NCI-H69 (cell line): ENCODE measurements at places on chromosomes 12 and 14.
A peak's percentile ranks its signal among the peaks of the same experiment; 100 is the strongest.

DNA sequence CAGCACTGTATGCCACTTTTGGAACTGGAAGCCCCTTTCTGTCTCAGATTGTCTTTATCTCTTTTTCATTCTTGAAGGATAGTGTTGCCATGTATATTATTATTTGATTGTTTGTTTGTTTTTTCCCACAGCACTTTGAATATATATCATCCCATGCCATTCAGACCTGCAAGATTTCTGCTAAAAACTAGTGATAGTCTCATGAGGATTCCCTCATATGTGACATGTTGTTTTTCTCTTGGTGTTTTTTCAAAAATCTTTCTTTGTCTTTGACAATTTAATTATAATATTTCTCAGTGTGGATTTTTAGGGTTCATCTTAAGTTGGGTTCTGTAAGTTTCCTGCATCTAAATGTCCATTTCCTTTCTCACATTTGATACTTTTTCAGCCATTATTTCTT is 36.8 kb upstream of the SCAF11 start:
- no peak for DNase-seq

DNA sequence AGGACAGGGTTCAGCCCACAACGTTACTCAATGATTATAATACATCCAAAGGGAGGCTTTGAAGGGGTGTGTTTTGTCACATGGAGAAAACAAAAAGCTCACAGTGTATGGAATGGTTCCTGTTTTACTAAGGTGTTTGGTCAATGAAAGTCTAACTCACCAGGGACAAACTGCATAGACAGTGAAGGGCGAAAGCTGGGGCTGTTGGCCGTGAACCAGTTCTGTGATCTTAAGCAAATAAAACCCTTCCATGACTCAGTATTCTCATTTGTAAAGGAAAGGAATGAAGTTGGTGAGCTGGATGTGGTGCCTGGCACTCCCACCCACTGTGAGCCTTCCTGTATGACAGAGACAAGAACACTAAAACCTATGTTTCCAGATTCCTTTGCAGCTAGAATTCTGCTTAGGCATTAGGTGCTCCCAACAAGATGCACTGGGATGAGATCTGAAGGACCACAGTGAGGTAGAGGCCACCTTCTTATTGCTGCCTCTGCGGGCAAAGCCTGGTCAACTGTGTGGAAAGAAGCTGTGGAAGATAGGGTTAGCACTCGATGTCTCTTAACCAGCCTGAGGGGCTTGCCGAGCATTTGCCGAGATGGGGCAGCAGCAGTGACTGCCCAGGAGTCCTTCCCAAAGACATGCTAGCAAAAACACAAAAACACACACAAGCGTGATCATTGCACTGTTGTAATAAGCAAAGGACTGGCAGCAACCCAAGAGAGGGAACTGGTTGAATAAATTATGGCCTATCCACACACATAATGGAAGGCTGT is 48.5 kb downstream of the VCPKMT start:
- DNase-seq = peak; percentile 78

DNA sequence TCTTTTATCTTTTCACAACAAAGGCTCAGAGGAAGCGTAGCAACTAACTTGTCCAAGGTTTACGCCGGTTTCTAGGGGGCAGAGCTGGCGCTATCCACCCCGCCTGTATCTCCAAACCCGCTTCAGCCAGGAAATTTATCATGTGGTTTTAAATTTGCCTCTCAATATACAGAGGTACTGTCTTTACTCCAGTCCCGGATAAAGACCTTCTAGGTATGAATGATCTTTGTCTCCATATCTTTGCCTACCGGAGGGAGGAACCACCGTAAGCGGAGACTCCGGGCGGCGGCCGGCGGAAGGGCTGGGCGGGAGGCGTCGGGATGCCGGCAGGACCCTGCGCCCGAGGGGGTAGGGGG is 693 bp upstream of the RIMKLB start:
- peak; percentile 32 for DNase-seq

DNA sequence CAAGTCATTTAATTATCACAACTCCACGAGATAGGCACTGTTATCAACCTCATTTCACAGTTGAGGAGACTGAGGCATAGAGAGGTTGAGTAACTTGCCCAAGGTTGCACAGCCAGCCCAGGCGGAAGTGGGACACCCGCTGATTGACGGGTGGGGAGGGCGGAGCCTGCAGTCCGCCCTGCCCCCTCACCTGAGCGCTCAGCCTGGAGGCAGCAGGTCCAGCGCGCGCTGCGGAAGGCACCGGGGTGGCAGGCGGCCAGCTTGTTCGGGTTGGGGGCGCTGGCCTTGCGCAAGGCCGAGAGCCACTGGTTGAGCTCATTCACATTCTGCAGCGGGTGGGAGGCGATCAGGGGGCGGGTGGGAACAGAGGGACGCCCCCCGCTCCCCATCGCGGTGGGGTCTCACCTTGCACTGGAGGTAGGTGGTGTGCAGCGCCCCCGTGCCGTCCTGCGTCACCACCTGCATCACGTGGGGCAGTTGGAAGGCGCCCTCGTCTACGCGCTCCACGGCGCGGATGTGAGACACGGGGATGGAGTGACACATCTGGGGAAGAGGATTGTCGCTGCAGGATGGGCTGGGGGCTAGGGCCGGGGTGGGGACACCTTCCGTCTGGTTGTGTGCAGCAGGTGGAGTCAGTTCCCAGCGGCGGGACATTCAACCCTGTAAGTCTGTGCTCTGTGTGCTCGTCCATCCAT is 31.7 kb downstream of the RASAL1 start:
- DNase-seq = peak; percentile 93

- no peak for DNase-seq
These were observed 106.8 kb downstream of the ESR2 start for GRCh38 chr14:64187331-64187730.
